ENCODE measurements at places on chromosomes 7 and 10.

DNA sequence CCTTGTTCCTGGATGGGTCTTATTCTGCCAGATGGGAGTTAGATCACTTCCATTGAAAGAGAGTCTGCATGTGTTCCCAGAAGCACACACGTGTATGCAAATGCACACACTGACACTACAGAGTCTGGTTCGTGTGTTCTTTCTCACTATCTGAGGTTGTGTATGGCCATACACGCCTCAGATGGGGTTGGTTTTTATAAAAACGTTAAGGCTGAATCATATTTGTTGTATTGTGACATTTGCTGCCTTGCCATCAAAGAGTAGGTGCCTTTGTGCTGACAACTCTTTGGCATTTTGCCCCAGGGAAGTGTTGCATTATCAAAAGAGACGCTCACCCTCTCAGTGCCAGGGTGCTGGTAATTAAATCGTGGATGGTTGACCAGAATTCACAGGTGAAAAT is 37.7 kb upstream of the HDAC9 start:
- no peak for DNase-seq

DNA sequence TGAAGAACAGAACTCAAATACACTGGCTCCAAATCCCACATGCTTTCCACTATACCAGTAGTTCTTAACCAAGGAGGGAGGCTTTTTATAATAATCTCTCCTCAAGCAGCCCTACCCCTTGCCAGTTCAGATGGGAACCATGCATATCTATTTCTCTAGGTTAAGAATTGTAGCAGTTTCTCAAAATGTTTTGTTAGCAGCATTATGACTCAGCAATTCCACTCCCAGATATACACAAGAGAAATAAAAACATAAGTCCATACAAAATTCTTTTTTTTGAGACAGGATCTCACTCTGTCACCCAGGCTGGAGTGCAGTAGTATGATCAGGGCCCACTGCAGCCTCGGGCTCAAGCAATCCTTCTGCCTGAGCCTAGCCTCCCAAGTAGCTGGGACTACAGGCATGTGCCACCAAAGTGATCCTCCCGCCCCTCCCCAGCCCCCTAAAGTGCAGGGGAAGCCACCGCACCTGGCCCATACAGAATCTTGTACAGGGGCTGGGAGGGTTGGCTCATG is 18.1 kb downstream of the YWHAG start:
- DNase-seq, result no peak

DNA sequence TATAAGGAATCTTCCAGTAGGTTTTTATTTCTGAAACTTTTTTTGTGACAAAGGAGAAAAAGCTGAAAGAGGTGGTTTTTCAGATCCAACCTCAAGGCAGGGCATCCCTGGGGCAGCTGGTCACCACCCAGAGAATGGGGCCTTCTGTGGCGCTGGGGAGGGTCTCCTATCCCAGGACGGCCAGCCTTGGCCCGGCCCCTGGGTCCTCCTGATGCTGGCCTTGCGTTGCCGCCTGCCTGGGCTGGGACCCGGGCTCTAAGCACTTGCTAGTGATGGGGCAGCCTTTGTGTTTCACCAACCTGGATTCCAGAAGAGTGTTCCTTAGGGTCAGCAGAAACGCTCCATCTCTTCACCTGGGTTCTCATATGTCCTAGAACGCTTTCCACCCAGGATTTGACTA is 16.3 kb downstream of the SHH start:
- no peak for DNase-seq

GRCh38 chr7:39753823-39754325 is 130.5 kb downstream of the RALA start:
- no peak for DNase-seq

DNA sequence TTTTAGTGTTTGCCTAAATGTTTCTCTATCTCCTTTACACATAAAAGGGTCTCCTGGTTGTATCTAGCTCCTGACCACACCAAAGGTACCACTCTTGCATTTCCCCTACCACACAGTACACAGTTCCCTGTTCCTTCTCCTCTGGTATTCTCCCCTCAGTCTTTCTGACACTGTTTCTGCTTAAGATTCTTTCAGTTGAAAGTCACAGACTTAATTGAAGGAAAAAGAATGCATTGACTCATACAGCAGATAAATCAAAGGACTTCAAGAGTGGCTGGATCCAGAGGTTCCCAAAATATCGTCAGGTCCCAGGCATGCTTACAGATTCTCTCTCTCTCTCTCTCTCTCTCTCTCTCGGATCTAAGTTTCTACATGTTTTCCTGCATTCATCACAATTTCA is 185.6 kb upstream of the LRGUK start:
- DNase-seq, result no peak

DNA sequence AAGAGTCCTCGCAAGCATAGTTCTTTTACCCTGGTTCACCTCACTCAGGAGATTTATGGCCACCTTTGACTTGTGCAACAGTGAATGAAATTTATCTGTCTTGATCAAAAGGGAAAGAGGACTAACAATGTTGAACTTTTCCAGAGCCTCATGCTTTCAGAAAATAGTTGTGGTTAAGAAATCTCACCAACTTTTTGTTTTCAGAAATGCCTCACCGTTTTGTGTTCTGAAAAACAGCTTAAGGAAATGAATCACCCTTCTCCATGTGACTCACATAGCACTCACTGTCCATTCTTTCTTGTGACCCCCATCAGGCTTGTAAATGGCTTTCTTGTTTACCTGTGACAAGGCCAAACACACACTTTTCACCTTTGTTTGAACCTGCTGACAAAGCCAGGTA is 148.6 kb upstream of the FAM3C start:
- peak; percentile 14 for DNase-seq

- no peak for DNase-seq
Measured at GRCh38 chr7:114791771-114792170, 130.1 kb upstream of the MDFIC start.

- DNase-seq, result peak; percentile 66
Measured at GRCh38 chr10:89351780-89352597, 24.2 kb downstream of the IFIT3 start.

DNA sequence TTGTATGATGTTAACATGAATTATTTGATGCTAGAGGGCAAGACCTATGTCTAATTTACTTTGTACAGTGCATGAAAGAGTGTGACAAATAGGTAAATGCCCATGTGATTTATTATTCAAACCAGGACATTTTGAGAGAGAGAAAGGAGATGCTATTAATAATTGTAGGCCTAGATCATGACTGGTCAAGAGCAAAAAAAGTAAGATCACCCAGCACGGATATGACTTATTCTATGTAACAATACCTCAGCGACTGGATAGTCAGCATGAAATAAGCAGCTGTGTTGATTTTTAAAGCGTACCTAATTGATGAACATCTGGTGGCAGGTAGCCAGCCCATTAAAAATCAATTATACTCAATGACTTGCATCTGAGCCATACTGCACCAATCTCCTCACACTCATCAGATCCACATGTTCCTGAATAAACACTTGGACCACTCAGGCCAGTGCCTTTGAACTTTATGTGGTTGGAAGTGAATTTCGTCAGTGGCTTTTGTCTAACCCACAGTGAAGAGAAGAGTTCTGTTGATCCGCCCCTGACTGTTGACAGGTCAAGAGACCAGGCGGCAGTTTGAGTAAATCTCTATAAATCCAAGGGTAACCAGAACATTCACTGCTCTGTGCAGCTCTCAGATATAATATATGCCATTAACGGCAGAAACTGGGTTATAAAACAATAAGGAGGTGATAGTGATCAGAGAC is 435.3 kb downstream of the MDFIC start:
- DNase-seq, result no peak
